ENCODE measurements at places on chromosomes 5 and 9. TPM values are rescaled to one million over a fixed set of nuclear protein-coding genes. Genes with fewer than 3 reads are reported as not detected.

GRCh38 chr5:128480158-128480557 is 57.9 kb downstream of the FBN2 start:
- no peak overlapping the region for H3K27ac ChIP-seq
- H3K4me3 ChIP-seq = no peak overlapping the region
- DNase-seq = no peak
- H3K36me3 ChIP-seq = no peaks in the 10 kb centered on the region
- H3K4me1 ChIP-seq = no peaks in the 10 kb centered on the region
- no peaks in the 10 kb centered on the region for H3K27me3 ChIP-seq

GRCh38 chr5:40410964-40411635 is 268.6 kb upstream of the PTGER4 start:
- H3K27ac ChIP-seq = peak overlapping the region; percentile 99
- no peaks in the 10 kb centered on the region for H3K27me3 ChIP-seq
- DNase-seq = no peak
- peaks cover 14% of the 10 kb centered on the region for H3K36me3 ChIP-seq
- H3K4me3 ChIP-seq = peak overlapping the region; percentile 62

The IFNA2 gene
- not detected for total RNA-seq

The TAF1L gene
- 0.05 TPM for total RNA-seq

GRCh38 chr9:83240671-83241070 is 177.7 kb upstream of the RASEF start:
- no peak overlapping the region for H3K4me3 ChIP-seq
- H3K36me3 ChIP-seq = peaks cover 2% of the 10 kb centered on the region
- H3K4me1 ChIP-seq = no peaks in the 10 kb centered on the region
- no peak overlapping the region for H3K27ac ChIP-seq
- DNase-seq = no peak

- no peak overlapping the region for H3K27ac ChIP-seq
- no peaks in the 10 kb centered on the region for H3K4me1 ChIP-seq
- DNase-seq = no peak
- no peaks in the 10 kb centered on the region for H3K27me3 ChIP-seq
Measured at GRCh38 chr9:121226175-121226574, 24.5 kb upstream of the RAB14 start.

DNA sequence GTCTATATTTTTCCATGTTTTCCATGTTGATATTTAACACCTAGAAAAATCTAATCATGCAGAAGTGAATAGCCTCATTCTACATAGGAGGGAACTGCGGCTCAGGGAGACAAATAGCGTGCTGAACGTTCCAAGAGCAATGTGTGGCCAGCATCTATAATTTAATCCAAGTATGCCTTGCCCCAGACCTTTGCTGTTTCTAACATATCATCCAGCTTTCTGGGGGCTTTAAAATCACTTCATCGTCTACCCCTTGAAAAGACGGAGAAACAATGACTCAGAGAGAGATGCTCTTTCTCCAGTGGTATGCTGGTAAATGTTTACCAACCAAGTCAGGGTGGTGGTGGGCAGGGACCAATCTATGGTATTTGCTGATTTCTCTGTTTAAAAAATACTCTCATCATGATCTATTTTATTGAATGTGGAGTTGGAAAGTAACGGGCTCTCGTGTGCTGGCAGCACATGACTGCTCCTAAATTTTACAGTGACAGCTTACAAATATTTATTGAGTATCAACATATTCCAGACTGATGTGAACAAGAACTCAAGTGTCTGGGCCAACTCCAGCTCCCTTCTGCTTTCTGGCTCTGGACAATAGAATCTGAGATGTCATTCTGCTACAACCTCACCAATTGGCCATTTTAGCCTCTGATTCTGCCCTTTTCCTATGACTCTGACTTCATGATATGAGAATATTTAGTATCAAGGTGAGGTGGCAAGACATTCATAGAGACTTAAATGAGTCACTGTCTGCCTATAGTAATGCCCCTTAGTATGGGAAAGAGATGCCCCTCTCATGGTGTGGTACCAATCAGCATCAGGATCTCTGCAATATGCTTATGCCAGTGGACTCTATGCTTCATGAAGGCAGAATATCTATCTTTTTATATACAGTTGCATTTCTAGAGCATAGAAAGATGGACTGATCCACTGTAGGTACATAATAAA is 407.4 kb upstream of the TNC start:
- H3K36me3 ChIP-seq = no peaks in the 10 kb centered on the region
- no peak overlapping the region for H3K27ac ChIP-seq
- no peak overlapping the region for H3K4me3 ChIP-seq
- peaks cover 13% of the 10 kb centered on the region for H3K27me3 ChIP-seq

- no peaks in the 10 kb centered on the region for H3K27me3 ChIP-seq
- no peaks in the 10 kb centered on the region for H3K36me3 ChIP-seq
- DNase-seq = no peak
- H3K4me3 ChIP-seq = no peak overlapping the region
- peaks cover 5% of the 10 kb centered on the region for H3K4me1 ChIP-seq
Measured at GRCh38 chr9:20693068-20693467, 9.0 kb downstream of the FOCAD start.

GRCh38 chr5:140497897-140498296 is 49.6 kb upstream of the EIF4EBP3 start:
- no peaks in the 10 kb centered on the region for H3K27me3 ChIP-seq
- peaks cover 22% of the 10 kb centered on the region for H3K36me3 ChIP-seq
- H3K4me3 ChIP-seq = no peak overlapping the region
- H3K27ac ChIP-seq = no peak overlapping the region
- DNase-seq = no peak

The SLC34A3 gene
- not detected for total RNA-seq

DNA sequence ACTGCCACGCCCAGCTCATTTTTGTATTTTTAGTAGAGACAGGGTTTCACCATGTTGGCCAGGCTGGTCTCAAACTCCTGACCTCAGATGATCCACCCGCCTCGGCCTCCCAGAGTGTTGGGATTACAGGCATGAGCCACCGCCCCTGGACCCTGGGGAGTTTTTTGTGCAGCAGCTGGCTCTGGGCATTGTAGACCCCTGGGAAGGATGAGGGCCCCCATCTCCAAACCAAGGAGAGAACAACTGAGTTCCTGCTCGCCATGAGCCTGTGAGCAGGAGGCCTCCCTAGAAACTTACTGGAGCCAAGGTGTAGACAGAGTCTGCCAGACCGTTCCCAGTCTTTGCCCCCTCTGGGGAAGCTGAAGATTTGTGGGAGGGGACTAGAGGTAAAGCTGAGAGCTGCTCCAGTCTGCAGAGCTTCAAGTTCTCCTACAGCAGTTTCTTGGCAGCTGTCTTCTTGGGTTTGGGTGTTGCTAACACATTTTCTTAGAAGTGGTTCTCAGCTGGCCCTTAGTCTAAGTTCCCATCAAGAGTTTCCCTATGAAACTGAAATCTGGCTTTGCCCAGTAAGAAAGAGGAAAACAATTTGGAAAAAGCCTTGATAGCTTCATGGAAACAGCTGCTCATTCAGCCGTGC is 12.4 kb downstream of the NUDT2 start:
- H3K27me3 ChIP-seq = no peaks in the 10 kb centered on the region
- peaks cover 36% of the 10 kb centered on the region for H3K36me3 ChIP-seq
- H3K4me1 ChIP-seq = no peaks in the 10 kb centered on the region
- H3K4me3 ChIP-seq = no peak overlapping the region
